ENCODE measurements at places on chromosomes 5 and 9.

DNA sequence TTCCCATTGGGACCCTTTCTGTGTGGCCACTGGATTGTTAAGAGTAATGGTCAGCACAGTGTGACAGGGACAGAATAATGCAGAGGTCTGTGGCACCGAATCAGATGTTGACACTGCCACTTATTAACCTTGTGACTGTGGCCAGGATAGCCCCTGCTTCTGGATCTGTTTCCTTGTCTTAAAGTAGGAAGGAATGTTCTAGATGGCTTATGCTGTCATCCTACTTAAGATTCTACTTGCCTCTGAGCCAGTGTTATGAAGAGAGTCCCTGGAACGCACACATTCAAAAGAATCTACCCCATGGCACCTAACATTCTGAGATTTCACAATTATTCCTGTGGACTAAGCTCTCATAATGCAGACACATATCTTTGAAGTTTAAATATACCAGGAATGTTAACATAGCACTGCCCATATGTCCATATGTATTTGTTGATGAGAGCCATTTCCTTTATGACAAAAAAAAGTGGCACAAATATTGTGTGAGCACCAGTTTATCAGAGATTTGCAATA, 612.7 kb downstream of the TLR4 start:
- DNase-seq: no peak

DNA sequence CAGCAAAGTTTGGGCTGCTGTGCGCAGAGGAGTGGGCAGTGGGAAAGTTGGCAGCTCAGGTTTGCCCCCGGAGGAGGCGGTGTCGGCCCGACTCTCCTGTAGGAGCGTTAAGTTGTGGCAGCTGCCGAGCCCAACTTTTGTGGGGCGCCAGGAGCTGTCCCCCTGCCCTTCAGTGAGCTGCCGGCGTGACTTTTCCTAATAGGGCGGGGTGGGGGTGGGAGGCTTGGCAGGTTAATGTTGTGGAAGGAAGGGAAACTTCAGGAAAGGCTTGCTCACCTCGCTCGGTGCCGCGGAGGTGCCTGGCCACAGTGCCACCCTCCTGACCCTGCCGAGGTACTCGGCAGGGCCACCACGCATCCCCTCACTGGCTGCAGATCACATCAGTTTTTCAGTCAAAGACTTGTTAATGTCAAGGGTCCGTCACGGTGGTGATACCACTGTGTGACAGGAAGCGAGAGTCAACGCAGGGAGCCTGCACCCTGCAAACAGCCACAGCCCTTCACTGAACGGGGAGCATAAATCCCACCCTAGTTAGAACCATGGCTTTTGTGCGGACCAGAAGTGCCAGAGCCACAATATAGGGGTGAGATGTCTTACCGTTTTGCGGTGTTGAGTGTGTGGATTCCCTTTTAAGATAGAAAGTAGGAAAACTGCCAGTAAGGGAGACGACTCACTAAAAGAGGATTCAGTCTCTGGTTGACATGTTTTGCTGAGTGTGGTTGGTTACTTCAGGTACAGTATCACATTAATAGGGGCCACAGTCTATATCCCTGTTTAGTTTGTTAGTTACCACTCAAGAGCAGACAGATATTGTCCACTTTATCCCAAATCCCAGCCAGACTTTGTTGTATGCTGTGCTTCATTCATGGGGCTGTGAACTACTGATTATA, 796 bp downstream of the LNPEP start:
- DNase-seq: no peak

DNA sequence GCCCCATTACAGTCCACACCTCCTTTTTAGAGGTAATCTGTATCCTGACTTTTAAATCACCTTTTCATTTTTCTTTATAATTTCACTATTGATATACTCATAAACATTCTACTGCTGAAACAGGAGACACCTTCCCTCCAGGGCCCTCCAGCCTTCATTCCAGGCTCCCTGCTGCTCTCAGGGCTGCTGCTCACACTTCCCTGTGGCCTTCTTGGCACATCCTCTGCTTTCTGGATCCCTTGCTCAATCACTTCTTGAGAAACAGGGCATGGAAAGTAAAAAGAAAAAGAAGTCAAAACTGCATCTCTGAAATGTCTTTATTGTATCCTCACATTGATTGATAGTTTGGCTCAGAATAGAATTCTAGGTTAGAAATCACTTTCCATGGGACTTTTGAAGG, 19.3 kb upstream of the WNT8A start:
- DNase-seq: no peak

DNA sequence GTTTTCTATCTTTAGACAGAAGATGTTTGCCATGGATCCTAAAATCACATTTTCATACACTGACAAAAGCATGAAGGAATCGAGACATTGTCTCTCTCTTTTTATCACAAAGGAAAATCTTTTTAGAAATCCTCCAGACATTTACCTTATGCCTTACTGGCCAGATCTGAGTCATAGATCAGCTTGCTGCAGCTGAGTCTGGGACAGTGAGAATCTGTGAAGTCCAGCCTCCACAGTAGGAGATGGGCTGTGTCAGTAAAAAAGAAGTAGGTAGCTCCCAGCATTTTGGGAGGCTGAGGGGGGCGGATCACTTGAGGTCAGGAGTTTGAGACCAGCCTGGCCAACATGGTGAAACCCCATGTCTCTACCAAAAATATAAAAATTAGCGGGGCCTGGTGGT, 333.4 kb upstream of the ZNF462 start:
- DNase-seq: no peak

DNA sequence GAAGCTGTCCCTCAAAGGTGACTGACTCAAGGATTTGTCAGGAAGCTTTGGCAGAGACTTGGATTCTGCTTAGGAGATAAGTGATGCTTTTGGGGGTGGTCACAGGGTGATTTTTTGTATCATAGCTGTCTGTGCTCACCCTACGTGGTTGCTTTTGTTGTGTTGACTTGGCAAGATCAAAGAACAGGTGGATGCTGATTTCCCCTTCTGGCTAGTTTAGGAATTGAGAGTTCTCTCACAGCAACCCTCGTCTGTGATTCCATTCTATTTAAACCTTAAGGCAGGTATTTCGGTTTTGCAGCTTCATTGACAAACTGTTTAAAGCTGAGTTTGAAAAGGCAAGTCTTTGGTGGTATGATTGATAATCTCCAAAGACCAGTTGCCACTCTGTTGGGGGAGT, 27.2 kb downstream of the ARHGAP26 start:
- no peak for DNase-seq

DNA sequence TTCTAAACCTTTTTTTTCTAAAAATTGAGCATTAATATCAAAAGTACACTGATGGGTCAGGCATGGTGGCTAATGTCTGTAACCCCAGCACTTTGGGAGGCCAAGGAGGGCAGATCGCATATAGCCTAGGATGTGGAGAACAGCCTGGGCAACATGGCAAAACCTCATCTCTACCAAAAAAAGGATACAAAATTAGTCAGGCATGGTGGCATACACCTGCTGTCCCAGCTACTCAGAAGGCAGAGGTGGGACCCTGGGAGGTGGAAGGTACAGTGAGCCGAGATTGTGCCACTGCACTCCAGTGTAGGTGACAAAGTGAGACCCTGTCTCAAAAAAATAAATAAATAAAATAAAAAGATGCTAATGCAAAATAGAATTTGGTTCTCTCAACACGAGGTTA, 49.4 kb downstream of the RAPGEF1 start:
- no peak for DNase-seq

All from stimulated activated CD4-positive, alpha-beta T cell treated with anti-CD3 and anti-CD28 coated beads, Interleukin-15, amount 100 ng/mL, for 48 hours (primary cell).